ENCODE measurements at places on chromosomes 1 and 21.

- DNase-seq = no peak
Observed at GRCh38 chr1:91054780-91055481, 33.1 kb upstream of the ZNF644 start.

- DNase-seq = no peak
Observed at GRCh38 chr1:154750681-154751665, 119.1 kb downstream of the KCNN3 start.

DNA sequence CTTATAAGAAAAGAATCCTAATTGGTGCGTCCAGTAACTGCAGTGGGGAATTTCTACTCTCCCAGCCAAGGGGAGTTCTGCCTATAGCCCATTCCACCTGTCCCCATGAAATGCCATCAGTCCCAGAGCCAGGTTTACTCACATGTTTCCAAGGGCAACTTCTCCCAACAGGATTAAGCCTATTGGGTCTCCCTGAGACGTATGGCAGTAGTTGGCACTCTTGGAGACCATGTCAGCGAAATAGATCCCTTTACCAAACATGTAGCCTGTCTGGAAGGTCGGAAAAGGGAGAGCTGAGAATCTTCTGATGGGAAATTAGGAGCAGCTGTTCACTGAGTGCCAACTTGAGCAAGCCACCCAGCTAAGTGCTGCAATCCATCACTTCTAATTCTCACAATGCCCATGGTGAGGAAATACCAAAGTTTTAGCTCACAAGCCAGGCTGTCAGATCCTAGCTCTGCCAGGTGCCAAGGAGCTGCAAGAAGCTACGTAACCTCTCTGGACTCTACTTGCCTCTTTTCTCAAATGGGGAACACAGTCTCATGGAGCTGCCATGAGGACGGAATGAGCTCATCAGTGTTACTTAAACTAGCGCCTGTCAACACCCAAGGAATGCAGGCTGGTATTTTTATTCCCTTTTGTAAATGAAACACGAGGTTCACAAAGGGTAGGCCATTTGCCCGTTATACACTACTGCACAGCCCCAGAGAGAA lies 43.9 kb downstream of the PARP1 start:
- no peak for DNase-seq

GRCh38 chr1:11285883-11286734 lies 13.1 kb downstream of the UBIAD1 start:
- no peak for DNase-seq

DNA sequence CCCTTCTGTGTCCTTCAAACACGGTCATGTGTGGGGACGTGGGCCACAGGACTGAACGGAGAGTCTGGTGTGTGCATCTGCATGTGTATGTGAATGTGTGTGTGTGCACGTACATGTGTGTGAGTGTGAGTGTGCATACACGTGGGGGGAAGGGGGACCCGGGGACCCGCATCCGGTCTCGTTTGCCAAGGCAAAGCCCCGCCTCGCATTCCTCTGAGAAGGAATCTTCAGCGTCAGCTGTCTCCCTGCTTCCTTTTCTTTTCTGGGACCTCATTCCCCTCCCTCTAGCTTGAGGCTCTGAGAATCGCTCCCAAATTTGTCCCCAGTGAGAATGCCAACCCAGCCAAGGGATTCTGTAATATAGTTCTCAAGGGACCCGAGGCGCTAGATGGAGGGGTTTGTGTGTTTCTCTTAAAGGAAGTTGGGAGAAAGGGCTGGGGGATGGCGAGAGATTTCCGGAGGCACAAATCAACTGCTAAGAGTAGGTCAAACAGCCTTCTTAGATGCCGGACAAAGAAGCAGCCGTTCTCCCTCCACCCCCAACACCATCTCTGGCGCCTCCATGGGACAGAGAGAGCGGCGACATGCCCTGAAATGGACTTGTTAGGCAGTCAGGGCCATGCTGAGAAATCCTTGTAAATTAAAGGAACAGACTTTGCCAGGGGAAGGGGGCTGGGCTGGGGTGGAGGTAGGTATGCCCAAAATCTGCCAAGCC lies 6.6 kb downstream of the IFFO2 start:
- no peak for DNase-seq

DNA sequence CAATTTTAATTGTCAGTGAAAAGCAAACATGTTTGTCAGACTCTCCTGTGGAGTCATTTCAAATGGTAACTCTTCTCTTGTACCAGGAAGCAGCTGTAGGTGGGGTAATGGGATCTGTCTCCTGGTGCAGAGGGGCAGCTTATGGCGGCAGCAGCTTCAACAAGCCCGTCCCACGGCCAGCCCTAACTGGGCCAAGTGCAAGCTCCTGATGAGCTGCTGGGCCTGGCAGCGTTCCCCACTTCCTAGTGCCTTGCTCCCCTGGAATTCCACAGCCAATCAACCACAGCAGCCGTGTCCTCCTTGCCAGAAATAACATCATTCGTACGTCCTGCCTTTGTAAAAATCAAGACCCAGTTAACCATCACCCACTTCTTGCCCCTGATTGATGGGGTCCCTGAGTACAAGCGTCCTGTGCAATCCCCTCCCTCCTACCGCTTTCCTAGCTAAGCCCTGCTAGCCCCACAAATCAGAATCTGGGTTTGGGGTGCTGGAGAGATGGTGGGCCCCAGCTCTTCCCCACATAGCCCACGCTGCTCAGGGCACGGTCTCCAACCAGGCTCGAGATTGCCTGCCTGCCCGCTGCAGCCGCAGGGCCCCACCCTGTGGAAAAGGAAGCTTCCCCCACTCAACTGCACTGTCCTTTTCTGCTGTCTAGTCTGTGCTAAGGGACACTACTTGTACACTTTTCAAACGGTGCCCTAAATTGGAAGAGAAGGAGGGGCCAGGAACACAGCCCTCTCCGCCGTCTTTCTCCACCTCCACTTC lies 61.2 kb downstream of the TOR1AIP2 start:
- DNase-seq = no peak

DNA sequence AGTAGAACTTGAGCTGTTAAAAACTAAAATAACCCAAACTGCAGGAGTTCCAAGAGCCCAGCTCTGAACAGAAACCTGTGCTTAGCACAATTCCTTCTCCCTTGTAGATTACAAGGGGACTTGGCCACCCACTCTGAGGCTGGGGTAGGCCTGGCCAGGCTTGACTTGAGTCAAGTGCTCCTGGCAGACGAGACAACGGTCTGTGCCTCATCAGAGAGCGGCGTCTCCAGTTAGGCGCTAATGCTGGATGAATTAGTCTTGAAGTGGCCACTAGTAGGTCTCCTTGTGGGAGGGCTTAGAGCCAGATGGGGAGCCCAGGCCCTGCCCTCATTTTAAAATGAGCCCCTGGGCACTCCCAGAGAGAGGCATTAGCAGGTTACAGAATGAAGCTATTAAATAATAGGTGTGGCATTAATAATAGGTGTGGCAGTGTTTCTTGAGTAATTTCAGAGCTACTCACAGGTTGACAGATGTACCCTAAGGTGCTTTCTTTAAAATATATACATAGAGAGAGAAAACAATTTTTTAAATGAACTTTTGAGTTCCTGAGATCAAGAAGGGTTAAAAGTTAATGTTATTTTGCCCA lies 1.1 kb downstream of the EEIG2 start:
- peak; percentile 57 for DNase-seq

GRCh38 chr1:203486618-203487370 lies 7.2 kb upstream of the OPTC start:
- no peak for DNase-seq

DNA sequence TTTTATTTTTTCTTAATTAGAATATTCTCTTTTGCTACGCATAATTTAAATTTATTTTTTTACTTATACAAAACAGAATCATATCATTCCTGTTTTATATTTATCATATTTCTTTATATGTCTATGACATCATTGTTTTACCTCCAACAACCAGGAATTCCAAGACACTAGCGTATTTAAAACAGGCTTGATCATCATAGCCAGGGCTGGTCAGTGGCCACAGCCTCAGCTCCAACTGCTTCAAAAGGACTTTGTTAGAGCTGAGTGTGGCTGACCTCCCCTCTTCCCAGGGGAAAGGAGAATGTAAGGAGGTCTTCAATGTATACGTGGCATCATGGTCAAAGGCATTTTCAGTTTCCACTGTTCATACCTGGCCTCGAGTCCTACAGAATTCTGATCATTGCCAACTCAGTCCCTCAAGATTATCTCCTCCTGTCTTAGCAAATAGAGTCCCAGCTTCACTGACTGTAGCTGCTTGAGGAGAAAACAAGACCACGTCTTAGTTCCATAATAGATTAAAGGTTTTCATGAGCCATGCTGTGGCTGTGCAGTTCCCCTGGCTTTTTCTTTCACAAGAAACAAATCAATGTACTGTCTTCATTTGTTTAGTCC lies 444.0 kb downstream of the PTPRC start:
- no peak for DNase-seq

DNA sequence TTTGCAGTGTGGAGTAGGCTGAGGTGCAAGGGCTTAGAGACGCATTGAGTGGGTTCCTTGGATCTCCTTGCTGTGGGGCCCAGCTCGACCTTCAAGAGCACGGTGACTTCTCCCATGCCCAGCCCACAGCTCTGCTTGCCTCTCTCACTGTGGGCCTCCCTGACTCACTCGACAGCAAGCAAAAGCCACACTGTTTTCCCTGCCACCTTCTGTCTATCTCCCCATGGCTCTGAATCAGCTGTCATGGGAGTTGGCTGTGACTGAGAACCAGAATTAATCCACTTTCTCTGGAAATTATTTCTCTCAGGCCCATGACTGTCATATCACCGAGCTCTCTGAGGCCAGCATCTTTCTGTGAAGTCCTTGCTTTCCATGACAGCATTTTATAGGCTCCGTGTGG lies 140.7 kb downstream of the NOS1AP start:
- no peak for DNase-seq

- no peak for DNase-seq
Observed at GRCh38 chr1:13593511-13594131, 10.0 kb downstream of the PDPN start.

DNA sequence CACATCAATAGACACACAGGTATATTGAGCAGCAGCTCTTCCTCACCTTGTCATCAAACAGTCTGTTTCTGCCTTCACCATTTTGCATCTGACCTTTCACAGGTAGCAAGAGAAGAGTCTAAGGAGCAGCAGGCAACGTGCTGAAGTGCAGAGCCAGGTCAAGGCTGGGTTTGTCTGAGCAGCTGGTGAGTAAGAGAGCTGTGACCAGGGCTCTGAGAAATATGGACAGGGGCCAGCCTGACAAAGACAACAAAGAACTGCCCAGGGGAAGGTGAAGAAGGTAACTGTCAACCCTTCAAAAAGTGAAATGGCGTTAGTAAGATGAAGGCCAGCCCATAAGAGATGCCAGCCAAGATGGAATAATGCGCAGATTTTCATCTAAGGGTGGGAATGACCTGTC lies 58.9 kb upstream of the LRRC8D start:
- no peak for DNase-seq

GRCh38 chr1:221227460-221227859 lies 348.2 kb downstream of the HLX start:
- no peak for DNase-seq

Measured in activated CD4-positive, alpha-beta T cell treated with anti-CD3 and anti-CD28 coated beads, Interleukin-2, Interleukin-4, amounts not matched to agents 100 ng/mL and 50 ng/mL, durations not matched to agents 16 hours and 8 hours (primary cell).